ENCODE measurements at places on chromosomes 16 and 17. TPM values are rescaled to one million over a fixed set of nuclear protein-coding genes. Genes with fewer than 3 reads are reported as not detected.
A peak's percentile ranks its signal among the peaks of the same experiment; 100 is the strongest.

- DNase-seq, result no peak
These were observed 11.8 kb upstream of the FAM117A start for GRCh38 chr17:49775546-49776260.

GRCh38 chr17:64784353-64785010, 122.4 kb upstream of the SMURF2 start:
- no peak for DNase-seq

DNA sequence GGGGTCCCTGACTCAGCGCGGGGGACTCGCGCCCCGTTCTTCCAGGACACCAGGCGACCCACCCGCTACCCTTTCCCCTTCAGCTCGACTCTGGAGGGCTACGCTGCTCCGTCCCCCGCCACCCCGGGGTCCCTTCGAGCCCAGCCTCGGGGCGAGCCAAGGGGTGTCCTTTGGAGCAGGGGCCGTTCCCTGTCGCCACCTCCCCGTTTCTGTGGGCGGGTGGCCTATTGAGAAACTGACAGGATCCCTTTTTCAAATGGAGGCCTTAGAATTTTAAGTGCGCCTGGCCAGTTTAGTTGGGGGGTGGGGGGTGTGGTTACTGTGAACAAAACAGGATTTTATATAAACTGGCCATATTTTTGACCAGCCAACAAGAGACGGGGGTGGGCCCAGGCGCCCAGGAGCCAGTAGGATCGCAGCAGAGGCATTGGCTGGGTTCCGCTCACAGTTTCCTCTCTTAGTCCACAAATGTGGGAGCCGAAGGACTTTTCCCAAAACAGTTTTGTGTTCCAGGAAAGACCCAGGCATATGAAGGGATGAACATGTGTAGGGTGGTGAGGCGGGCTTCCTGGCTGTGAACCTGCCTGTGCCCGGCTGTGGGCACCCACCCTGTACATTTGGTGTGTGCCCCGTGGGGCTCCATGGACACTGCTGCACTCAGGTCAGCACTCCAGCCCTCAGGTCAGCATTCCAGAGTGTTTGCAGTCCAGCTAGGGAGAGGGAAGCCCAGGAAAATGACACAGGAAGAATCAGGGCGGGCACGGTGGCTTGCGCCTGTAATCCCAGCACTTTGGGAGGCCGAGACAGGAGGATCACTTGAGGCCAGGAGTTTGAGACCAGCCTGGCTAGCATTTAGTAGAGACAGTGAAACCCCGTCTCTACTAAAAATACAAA, 722 bp upstream of the TIMP2 start:
- no peak for DNase-seq

DNA sequence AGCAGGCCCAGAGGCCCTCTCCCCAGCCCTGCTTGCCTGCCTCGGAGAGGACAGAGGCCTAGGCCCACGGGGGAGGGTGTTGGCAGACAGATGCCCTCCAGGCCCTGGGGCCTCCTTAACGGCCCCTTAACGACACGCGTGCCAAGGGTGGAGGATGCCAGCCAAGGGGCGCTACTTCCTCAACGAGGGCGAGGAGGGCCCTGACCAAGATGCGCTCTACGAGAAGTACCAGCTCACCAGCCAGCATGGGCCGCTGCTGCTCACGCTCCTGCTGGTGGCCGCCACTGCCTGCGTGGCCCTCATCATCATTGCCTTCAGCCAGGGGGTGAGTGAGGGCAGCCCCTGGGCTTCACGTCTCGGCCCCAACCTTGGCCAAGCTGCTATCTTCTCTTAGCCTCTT, 21.7 kb downstream of the ADCY7 start:
- no peak for DNase-seq

GRCh38 chr16:69133373-69133954, 1.0 kb downstream of the UTP4 start:
- no peak for DNase-seq

GRCh38 chr16:80614908-80615671, 74.3 kb downstream of the DYNLRB2 start:
- DNase-seq, result peak; percentile 43

- no peak for DNase-seq
These were observed 9.7 kb upstream of the ARL5C start for GRCh38 chr17:39175695-39176093.

DNA sequence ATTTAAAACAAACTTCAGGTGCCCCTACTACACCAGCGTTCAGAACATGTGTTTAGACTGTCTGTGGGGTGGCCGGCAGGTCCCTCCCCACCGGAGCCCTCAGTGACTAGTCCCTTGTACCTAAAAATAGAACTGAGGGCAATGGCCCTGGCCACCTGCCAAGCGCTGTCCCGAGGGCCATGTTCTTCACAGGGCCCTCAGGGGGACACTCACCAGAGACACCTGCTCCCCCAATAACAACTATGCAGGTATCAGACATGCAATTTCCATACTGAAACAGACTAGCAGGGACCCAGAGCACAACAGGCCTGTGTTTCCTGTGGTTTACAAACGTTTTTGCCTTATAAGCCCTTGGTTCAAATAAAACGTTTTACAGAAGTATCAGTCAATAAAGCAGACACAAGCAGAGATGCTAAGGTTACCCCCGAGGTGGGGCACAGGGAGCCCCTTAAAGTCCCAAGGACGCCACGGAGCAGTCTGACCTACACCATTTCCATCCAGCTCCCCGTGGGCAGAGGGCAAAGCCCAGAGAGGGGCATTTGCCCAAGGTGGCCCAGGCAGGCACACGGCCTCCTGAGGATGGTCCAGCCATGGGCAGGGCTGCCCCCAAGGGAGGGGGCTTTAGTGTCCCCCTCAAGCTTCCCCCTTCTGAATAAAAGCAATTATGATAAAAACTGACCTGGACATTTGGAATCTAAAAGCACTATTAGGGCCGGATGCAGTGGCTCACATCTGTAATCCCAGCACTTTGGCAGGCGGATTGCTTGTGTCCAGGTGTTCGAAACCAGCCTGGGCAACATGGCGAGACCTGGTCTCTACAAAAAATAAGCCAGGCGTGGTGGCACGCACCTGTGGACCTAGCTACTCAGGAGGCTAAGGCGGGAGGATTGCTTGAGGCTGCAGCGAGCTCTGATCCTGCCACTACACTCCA, 896 bp upstream of the MYLK3 start:
- no peak for DNase-seq

GRCh38 chr16:82177555-82177954, 7.5 kb upstream of the MPHOSPH6 start:
- DNase-seq, result no peak

DNA sequence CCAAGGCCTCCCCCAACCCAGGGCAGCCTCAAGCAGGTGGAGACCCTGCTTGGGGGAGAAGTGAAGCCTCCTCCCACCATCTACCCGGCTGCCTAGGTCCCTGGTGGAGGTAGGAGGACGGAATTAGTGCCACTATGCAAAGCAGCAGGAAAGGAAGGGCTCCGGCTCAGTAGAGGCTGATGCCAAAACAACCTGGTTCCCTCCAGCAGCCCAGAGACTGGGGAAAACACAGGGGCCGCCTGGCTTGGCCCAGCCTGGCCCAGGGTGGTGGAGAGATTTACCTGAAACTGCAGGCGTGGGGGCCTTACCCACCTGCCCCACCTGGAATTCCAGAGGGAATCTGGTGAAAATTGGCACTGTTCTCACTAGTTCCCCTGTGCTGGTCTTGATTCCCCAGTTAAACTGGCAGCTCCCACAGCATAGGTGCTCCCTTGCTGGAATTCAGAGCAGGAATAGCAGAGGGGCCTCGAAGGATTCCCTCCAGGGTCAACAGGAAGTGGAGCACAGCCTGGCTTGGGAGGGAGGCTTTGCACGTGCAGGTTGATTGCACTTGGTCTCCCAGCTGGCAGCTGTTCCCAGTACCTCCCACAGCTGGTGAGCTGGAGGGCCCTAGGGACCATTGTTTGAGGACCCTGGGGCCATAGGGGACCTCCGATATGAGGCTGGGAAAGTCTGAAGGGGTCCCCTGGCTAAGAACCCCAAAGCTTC, 4.5 kb downstream of the CD79B start:
- DNase-seq, result no peak

DNA sequence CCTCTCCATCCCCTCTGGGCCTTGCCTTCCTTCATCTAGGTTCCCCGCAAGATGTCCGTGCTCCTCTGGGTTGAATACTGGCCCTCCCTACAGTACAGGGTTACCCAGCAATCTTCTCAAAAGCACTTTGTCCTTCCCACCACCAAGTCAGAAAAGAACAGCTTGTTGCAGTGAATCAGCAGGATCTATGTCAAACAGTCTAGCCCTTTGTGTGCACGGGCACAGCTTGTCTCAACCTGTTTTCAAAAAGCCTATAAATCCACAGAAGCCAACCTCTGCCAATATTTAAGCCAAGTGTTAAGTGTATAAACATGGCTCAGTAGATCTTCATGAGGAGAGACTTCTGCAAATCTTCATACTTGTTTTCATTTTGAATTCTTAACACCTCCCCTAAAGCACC, 25.2 kb downstream of the C17orf67 start:
- peak; percentile 92 for DNase-seq

- DNase-seq, result peak; percentile 75
These were observed 4.7 kb downstream of the SLC5A11 start for GRCh38 chr16:24850289-24850938.

DNA sequence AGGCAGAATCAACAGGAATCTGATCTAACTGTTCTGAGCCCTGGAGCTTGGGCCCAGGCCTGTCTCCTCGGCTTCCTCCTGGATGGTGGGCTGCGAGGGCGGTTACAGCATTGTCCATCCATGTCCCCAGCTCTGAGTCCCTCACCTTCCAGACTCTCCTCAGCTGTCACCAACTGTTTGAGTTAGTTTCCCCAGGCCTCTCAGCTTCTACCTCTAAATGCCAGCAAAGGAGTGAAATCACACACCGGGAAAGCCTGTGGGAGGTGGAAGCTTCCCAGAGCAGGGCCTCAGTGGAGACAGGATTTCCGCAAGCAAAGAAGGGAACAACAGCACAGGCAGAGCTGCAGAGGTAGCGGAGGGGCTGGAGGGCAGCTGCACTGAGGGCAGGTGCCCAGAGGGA, 9.4 kb upstream of the PRPSAP2 start:
- DNase-seq, result no peak

GRCh38 chr16:53290520-53290919, 143.8 kb upstream of the RBL2 start:
- DNase-seq, result no peak

GRCh38 chr17:39639566-39640458, 2.9 kb downstream of the STARD3 start:
- no peak for DNase-seq

DNA sequence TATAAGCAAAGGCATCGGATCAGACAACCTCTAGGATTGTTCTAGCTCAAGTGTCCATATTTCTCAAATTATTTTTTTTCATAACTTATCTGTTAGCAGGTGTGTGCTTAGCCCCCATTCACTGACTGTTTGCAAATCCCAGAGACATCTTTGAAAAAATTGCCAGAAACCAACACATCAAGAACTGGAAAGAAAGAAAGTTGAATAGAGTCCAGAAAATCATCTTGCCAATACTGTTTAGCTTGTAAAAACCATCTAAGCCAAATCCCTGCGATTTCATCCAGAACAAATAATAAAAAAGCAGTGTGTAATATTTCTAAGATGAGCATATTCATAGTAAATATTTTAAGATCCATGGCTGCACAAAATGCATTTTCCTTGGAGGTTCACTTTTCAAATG, 64.5 kb downstream of the WSCD1 start:
- no peak for DNase-seq

- no peak for DNase-seq
These were observed 197.3 kb upstream of the SDK2 start for GRCh38 chr17:73841431-73842060.

GRCh38 chr16:58339452-58339981, 44.7 kb upstream of the PRSS54 start:
- peak; percentile 40 for DNase-seq

DNA sequence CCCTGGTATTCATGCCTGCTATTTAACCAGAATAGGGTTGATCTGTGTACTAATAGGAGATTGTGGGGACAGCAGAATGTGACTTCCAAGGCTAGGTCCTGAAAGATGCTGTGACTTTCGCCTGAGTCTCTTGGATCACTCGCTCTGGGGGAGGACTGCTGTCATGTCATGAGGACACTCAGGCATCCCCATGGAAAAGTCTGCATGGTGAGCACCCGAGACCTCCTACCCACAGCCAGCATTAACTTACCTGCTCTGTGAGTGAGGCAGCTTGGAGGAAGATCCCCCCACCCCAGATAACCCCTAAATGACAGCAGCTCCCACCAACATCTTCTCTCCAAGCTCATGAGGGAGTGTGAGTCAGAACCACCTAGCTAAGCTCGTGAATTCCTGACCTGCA, 30.3 kb upstream of the C16orf78 start:
- DNase-seq, result no peak

DNA sequence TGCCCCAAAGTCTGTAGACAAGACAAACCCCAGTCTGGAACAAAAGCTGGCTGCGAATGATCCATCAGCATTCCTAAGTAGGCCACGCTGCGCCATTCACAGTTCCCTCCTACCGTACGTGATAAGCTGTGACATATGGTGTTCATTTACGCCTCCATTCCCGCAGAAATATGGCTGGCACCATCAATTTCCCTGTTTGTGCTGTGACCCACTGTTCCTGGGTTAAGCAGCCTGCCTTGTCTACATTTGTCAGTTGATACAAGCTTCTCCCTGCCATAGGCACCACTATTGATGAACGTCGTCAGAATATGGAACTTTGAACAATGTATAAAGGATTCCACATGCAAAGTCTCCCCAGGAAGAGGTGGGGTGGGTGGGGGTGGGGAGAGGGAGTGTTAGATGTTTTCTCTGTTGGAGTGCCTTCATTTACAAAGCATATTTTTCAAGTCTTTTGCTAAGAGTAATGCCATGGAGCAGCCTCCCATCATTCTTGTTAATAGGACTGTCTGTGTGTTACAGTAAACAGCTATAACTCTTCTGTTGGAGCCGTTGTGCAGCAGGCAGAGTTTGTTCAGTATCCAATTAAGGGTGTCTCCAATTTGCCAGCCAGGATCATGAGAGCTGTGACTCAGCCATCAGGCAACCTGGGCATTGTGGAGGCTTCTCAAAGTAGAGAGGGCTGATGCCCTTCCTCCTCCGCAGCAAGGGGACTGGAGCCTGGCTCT, 294.6 kb downstream of the TMEM114 start:
- DNase-seq, result no peak

GRCh38 chr16:57531253-57531575, 5.2 kb downstream of the CCDC102A start:
- DNase-seq, result no peak

The OTOP2 gene
- total RNA-seq, result 0.28 TPM

The CDRT15L2 gene
- total RNA-seq, result not detected

The PRSS36 gene
- total RNA-seq, result under 0.01 TPM

The TBC1D26 gene
- total RNA-seq, result not detected

Measured in mammary epithelial cell (primary cell).